OCI-M1 (cell line): ENCODE measurements at places on chromosomes 13 and 19.

GRCh38 chr19:42191855-42192254 lies 25.6 kb downstream of the DEDD2 start:
- no peak for DNase-seq

- DNase-seq: no peak
These were observed 17.1 kb downstream of the TSHZ3 start for GRCh38 chr19:31332096-31332495.

- DNase-seq: peak; percentile 3
These were observed 131.3 kb downstream of the CYSLTR2 start for GRCh38 chr13:48784916-48785548.

DNA sequence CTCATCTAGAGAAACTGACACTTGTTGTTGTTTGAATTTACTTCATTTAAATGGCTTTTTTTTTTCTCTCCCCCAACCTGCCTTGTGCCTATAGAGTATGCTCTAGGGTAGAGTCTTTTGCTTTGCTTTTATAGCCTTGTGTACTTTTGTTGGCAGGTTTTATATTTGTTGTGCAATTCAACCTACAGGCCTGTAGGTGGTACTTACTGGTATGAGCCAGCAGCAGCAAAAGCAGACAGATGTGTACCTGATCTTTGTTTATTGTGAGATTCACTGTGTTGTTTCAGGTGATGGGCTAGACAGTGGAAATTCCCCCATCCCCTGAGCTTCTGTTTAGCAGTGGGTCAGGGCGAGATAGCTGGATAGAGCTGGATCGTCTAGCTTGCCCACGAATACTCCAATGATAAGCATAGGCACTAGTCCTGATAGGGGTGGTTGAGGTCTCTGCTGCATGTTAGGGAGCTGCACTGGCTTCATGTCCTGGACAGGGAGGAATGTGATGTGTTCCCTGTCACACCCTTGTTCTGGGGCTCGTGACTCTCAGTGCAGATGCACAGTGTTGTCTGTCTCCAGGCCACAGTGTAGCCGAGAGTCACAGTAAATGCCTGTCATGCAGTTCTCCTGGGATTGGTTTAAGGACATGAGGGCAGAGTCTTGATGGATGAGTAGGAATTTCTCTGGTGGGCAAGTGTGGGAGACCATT lies 21.3 kb downstream of the DNAJC3 start:
- peak; percentile 39 for DNase-seq

DNA sequence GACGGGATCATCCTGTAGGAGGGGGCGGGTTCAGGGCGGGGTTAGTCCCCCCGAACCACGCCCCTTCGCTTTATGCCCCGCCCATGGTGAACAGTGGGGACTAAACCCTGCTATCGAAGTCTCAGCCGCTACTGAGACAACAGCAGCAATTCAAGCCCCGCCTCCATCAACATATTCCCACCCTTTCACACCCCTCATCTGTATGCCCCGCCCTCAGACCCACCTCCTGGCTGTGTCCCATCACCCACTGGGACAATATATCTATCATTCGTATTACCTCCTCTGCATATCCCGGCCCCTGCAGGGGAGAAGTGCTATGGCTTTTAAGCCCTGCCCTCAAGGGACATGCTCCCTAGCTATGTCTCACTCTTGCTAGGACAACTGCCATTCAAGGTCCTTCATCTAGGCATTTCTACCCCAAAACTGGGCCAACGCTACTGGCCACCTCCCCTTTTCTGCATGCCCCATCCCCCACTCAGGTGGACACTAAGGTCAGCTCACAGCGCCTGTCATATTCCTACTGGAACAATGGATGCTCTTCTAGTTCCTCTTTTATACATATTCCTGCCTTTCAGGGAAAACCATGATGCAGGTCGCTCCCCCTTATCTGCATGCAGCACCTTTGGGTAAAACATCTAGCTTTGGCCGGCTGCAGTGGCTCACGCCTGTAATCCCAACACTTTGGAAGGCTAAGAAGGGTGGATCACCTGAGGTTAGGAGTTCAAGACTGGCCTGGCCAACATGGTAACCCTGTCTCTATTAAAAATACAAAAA lies 11.9 kb downstream of the LRFN1 start:
- no peak for DNase-seq

- DNase-seq: peak; percentile 68
These were observed at the start of gene SMAD9 for GRCh38 chr13:36919833-36920615. Gene SMAD9, minus strand, starts transcription at chr13:36920238. Its CDS starts 40,549 bp downstream, at chr13:36879689.
